MG63 (cell line): ENCODE measurements at places on chromosomes 4 and X.

DNA sequence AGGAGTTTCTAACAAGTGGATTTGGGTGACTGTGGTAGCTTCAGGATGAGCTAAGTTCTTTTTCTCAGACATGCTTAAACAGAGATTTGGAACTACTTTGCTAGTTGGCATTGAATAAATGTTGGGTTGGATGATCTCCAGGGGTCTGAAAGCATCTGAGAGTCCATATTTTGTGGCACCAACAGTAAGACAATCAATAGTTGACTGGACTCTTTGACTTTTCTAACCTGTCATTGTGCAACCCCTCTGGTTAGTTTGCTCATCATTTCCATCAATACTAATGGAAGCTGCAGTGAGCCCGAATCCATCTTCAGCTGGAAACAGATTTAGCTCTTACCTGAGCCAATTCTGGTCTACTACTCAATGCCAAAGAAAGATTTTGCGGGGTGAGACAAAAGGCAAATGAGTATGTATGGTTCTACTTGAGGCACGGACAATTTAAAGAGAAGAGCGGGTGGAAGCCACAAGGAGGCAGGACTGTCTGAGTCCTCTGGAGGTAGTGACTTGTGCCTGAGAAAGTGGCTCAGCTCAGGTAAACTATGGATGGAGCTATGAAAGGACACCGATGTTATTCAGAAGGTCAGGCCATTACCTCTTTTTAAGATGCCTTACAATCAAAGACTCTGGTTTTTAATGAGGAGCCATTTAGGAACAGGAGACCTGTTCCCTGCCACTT lies 118.7 kb downstream of the MID1IP1 start:
- DNase-seq = no peak

DNA sequence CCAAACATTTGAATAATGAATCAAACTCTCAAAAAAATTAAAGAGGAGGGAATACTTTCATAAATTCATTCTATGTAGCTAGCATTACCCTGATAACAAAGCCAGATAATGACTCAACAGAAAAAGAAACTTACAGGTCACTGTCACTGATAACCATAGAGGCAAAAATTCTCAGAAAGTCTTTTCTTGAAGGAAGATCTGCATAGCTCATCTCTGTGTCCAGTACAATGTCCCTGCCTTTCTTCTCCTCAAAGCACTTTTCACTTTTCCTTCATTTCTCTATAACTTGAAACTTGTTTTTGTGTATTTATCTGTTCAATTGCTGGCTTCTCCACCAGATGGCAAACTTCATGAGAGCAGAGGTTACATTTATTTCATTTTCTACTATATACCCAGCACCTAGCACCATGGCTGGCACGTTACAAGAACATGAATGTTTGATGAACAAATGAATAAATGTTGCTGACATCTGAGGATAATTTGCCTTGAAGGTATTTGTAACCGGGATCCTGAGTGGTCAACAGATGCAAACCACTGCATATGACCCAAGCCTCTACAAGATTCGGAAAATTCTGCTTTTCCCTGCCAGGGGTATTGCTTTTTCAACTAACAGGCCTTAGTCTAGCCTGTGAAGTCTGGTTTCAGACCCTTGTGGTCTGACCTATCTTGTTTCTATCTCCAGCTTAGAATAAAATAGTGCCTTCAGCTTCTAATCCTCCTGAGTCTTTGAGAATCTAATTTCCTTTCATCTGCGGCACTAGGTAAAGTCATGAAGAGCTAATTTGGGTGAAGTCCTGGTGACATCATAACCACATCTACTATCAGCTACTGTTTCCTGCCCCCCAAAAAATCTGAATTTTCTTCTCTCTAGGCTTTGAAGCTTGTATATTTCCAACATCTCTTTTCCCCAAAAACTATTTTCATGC lies 52.5 kb upstream of the ANTXR2 start:
- no peak for DNase-seq

- no peak for DNase-seq
Measured at GRCh38 chr4:170743633-170744032, 653.9 kb upstream of the AADAT start.

DNA sequence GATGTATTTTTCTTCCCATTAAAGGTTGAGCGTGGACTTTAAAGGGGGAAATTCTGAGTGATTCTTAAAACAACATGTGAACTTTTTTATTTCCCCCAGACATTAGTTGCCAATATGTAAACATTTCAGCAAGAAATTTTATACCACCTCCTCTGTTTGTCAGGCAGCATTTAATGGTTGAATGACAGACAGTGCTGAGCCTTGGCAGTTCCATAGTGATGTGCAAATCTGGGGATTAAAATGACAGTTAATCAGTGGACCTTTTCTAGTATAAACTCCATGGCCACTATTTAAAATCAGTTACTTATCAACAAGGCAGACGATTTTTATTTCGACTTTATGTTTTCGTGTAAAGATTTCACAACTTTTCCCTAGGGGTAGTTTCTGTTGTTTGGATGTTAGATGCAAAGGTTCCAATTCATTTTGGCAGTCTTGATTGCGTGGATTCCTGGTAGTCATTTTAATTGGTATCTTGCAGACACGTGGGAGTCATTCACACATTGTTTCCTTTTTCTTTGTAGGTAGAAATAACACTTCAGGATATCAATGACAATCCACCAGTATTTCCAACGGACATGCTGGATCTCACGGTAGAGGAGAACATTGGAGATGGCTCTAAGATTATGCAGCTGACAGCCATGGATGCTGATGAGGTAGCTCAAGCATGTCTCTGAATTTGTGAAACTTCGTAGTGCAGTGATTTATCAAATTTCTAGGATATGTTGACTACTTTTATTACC lies 83.7 kb downstream of the FAT4 start:
- no peak for DNase-seq
